Psoas muscle (tissue), 8 donors: ENCODE measurements at places on chromosomes 2 and 18.

- DNase-seq, result peak; percentile 34
Observed at GRCh38 chr18:59918320-59918755, 18.5 kb downstream of the PMAIP1 start.

DNA sequence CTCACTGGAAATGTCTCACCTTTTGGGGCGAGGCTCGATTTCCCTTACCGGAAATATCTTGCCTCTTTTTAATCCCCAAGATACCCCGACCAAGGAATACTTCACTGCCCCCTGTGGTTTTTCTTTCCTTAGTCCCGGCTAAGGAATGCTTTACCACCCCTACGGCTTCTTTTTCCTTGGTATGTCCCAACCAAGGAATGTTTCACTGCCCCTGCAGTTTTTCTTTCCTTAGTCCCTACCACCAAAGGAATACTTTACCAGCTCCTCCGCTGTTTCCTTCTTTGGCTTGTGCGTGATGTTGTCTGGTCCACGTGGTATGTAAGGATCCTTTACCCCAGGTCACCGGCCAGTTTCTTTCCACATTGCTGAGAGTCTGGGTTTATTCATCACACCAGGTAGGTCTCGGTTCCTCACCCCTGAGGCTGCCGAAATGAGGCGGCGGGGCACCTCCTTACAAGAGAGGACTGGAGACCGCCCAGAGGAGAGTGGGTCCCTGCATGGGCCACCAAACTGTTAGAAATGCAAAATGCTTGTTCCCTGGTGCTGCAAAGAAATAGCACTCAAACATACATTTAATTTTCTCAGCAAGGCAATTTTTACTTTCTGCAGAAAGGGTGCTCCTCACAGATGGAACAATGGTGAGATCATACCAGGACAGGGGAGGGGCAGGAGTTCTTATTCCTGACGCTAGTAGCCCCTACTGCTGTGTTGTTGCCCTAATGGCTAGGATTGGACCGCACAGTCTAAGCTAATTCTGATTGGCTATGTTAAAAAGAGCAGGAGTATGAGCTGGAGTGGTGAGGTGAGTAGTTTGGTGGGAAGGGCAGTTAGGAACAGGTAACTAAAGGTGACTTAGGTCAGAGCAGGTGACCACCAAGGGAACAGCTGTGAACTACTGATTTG, 33.4 kb upstream of the CLASP1 start:
- DNase-seq, result no peak

DNA sequence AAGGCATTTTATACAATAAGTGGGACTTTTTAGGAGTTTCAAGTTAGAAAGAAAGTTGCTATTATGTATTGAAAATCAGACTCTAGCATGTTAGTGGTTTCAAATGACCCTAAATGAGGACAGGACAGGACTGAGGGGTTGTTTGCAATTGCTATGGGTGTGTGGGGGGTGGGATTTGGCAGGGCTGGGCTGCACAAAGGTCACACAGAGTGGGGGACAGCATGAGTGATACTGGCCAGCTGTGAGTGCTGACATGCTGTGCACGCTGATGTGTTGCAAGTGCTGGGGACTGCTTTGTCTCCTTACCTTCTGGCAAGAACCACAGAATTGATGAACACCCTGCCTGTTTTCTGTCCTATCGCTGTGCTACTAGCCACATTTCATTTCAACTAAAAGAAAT, 29.8 kb downstream of the RNMT start:
- DNase-seq, result no peak

GRCh38 chr18:13549880-13550232, 176.5 kb downstream of the FAM210A start:
- DNase-seq, result no peak
